Caco-2 (cell line): ENCODE measurements at places on chromosomes 5 and 9.

DNA sequence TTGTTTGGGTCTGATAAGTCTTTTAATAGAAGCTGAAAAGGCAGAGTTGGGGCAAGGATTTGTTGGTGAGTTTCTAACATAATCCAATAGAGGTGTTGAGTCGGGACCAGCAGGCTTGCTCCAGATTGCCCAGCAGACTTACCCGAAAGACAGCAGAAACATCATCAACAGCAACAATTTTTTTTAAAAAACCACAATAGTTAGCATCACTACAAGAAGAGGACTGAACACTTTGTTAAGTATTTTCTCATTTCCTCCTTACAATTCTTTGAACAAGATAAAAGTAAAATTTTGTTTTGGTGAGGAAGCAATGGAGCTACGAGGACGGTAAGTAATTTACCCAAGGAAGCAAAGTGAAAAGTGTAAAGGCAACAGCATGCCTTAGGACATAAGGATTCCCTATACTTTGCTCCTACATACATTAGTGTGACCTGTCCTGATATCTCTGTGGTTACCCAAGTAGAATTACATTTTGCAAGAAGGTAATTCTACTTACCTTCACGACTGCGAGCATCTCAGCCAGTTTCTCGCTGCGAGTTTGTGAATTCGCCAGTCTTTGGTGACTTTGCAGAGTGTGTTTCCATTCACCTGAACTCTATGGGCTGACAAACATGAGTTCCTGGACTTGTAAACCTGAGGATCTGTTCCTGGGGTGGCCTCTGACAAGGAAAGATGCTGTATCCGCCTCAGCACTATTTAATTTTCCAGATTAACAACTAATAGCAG is 13.2 kb downstream of the ITK start:
- no peak for DNase-seq

- DNase-seq = no peak
Observed at GRCh38 chr5:68070591-68071281, 144.8 kb upstream of the PIK3R1 start.

DNA sequence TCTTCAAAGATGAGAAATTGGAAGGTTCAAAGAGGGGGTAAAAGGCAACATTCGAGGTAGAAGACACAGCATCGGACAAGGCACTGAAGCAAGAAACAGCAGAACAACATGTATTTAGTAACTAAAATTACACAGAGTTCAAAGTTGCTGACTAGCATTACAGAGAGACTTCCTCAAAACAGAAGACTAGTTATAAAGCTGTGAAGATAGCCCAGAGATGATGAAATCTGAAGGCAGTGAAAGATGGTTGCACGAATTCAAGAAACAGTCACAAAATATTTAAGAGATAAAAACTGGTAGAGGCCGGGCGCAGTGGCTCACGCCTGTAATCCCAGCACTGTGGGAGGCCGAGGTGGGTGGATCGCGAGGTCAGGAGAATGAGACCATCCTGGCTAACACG is 16.3 kb downstream of the MAPKAP1 start:
- no peak for DNase-seq

DNA sequence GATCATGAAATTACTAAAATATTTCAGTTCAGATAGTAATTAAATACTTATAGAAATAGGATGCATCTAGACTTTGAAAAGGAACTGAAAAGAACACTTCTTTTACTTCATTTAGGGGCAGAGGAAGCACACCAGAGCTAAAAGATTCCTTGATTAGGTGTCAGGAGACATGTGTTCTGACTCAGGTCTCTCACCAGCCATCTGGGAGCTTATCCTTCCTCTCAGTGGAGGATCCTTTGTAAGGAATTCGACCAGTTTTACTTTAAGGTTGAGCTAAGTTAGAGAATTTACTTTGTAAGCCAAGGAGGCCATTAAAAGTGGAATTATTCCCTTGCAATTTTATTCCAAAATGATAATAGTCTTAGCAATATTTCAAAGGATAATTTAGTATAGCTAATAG is 16.7 kb downstream of the VCAN start:
- DNase-seq = no peak

- DNase-seq = no peak
Observed at GRCh38 chr5:142016556-142016955, 3.7 kb upstream of the GNPDA1 start.

DNA sequence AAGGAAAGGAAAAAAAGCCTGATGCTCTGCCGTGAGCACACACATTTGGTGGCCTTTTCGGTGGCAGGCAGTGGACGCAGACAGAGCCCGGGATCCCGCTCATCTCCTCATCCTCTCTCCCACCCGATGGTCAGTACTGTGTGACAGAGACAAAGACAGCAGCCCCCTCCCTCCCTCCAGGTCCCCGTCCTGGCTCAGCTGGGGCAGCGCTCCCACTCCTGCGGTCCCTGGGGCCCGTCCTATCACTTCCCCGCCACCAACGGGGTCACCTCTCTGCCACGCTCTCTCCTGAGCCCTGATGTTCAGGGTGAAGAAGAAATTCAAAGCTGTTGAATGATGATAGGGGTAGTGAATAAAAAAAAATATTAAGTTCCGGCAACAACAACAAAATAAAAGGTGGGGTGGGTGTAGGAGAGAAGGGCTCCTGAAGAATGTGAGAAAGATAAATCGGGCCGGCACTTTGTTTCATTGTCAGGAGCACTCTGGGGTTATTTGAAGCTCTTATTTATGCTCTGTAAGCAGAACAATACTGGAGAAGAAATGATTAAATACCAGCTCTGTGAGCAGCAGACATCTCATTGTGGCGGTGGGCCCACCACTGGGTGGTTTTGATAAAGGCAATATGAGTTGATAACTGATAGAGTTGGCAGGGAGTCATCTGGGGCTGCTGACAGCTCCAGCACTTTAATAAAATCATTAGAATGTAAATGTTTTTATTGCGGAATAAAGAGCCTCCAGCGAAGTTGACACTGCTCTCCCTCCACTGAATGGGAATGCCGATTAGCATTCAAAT is 417.7 kb downstream of the IRX1 start:
- no peak for DNase-seq

GRCh38 chr5:108661590-108662219 is 86.0 kb upstream of the FER start:
- no peak for DNase-seq

- DNase-seq = no peak
Observed at GRCh38 chr9:34566322-34566721, 23.2 kb downstream of the CNTFR start.
